Caco-2 (cell line): ENCODE measurements at places on chromosomes 4 and X.
A peak's percentile ranks its signal among the peaks of the same experiment; 100 is the strongest.

DNA sequence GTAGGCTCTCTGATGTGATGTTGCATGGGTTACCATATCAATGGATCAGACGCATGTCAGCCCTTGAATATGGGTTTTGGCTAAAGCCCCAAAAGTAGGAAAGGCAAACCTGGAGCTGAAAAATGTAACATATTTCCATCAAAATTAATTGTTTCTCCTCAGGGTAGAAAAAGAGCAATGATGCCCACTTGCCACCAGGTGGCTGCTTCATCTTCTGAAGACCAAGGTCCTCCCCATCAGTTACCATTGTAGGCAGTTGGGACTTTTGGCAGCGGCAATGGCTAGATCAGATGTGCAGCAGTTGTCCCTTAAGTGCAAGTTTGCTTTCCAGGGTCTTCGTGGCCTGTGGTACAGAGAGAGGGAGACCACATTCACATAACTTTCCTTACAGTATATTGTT, 118.2 kb downstream of the NAF1 start:
- peak; percentile 27 for DNase-seq

- DNase-seq = no peak
Observed at GRCh38 chr4:1983846-1984405, 24.8 kb downstream of the NELFA start.

- no peak for DNase-seq
Observed at GRCh38 chr4:41215155-41215554, 813 bp upstream of the APBB2 start.

DNA sequence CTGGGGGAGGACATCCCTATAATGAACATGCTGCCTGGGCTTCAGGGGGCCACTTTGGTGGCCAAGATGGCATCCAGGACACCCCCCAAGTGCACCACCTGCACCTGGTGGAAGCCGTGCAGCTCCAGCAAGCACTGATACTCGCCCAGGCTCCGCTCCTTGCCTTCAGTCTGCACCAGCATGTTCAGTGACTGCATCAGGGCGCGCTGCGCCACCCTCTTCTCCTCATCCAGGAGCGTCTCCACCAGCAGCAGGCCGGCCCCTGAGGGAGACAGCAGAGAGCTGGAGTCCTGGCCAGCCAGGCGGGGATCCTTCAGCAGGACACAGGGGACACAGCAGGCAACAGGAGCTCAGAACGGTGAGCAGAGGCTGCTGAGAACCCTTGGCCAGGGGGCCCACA, 11.3 kb upstream of the SLC25A6 start:
- no peak for DNase-seq

- DNase-seq = no peak
Observed at GRCh38 chr4:171948038-171948437, 134.8 kb downstream of the GALNTL6 start.

DNA sequence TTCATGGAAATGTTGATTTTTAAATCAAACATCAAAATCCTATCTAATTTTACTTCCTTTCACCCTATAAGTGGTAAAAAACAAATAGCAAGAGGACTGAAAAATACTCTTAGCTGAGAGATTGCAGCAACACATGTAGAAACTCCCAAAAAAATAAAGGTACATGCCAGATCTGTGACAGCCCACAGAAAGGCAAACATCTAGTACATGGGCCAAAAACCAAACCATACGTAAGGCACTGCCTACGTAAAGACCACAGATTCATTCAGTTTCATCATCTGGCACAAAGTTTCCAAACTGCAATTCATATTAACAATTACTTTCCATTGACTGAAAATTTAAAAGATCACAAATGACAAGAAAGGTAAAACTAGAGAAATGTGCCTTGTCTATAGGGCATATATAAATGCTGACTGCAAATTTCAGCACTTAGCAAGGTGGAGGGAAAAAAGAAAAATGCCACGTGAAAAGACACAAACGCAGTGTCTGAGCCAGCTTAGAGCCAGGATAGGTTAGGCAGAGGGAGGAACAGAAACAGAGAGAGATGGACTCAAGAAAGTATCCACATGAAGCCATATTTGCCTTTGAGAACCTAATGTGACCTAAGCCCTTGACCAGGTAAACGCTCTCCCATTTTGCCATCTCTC, 88.1 kb downstream of the TSPAN5 start:
- no peak for DNase-seq

DNA sequence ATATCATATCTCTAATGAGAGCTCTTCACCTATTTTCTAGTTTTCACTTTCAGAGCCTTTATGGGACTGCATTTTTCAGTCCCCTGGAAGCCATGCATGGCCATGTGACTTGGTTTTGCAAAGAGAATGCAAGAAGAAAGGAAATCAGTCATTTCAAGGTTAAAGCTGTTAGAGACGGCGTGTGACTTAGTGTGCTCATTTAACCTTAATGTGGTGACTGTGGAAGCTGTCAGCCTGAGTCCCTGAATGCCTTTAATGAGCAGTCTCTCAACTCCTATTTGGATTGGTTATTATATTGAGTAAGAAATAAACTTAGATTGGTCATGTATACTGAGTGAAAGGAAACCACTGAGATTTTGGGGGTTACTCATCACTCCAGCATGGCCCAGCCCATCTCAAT, 212.7 kb downstream of the KCNIP4 start:
- no peak for DNase-seq

- DNase-seq = no peak
Observed at GRCh38 chr4:44342800-44343199, 105.8 kb downstream of the KCTD8 start.

DNA sequence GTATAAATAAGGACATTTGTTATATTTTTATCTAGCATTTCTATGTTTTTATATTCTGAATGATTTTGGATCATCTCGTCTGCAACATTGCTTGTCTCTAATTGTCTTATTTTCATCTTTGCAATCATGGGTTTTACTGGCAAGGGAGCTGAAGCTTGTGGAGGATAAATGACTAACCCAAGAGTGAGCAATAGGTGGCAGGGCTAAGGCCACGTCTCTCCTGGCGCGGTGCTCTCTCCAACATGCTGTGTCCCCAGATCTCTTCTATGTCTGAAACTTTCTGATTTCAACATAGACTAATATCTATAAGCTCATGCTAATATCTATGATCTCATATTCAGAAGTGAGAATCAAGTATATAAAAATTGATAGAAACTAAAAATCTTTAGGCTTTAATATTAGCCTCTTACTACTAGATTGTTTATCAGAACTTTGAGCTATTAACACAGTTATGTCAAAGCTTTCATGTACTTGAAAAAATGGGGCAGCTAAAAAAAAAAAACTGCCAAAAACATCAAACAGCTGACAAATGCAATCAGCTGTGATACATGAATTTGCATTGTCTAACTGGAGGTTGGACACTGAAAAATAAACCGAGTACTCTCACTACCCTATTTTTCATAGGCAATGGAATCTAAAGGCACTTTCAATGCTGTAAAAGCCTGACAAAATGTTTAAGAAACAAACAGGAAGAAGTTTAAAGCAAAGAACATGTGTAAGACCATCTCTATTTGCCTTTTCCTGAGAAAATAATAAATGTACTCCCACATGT, 169.2 kb downstream of the TMA16 start:
- no peak for DNase-seq
